ENCODE measurements at places on chromosomes 7 and 10.
A peak's percentile ranks its signal among the peaks of the same experiment; 100 is the strongest.

- no peak for DNase-seq
These were observed 30.0 kb downstream of the SLC26A4 start for GRCh38 chr7:107690611-107691010.

- peak; percentile 26 for DNase-seq
These were observed 86.0 kb downstream of the FANK1 start for GRCh38 chr10:125982260-125982948.

DNA sequence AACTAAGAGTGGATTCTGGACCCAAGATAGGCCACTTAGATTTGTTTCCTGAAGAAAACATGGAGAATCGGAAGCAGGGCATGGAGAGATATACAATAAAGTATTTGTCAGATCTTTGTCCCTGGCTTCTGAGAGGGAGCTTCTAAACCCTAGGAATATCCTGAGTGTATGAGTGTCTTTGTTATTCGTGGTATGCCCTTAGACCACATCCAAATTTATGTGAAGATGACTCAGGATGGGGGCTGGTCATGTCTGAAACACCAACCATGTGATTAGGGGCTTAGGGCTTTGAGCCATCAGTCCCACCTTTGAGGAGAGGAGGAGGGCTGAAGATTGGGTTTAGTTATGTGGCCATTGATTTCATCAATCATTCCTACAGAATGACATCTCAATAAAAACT, 69.7 kb upstream of the PLPP4 start:
- DNase-seq = peak; percentile 34

DNA sequence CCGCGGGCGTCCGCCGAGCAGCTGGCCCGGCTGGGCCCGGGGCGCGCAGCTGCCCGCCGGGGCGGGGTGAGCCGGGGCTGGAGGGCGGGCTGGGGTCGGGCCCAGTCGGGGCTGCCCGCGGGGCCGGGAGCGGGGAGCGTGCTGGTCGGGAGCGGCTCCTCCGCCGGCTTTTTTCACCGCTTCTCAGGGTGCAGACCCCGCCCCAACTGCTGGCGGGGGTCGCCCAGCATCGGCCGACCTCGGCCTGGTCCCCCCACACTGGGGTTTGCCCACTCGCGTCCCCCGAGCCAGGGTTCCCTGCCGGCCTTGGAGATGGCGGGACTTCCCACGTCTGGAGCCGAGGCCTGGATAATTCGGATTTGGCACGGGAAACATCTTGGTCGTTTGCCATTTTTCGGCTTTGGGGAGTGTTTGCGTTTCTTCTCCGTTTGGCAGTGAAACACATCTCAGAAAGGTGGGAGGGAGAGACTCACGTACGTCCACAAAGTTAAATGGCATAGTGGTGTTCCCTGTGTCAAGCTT, 432 bp downstream of the TMEM248 start:
- DNase-seq = no peak

DNA sequence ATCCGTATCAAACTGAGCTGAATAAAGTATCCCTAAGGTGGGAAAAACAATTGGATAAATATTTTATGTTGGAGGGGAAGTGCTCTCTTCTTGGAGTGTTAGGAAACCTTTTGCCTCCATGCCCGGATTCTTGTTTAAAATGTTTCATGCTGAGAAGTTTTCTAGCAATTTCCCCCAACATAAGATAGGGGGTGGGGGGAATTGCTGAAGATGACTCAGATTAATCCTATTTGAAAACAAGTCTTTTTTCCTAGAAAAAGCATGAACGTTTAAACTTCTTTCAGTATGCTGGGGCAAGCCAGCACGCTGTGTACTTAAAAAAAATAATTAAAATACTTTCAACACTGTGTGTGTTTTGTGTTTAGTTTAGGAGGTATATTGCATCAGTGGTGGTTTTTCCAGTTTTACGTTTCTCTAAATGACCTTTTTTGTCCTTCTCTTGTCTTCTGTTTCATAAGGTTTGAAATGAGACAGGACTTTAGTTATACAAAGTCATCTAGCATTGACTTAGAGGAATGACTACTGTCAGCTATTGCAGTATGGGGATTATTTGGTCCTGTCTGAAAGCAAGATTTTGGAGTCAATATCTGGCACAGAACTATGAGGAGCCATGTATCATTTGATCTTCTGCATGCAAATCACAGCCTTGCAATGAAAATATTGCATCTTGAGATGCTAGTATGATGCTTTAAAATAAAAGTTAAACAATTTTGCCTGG, 295.9 kb downstream of the GATA3 start:
- no peak for DNase-seq

DNA sequence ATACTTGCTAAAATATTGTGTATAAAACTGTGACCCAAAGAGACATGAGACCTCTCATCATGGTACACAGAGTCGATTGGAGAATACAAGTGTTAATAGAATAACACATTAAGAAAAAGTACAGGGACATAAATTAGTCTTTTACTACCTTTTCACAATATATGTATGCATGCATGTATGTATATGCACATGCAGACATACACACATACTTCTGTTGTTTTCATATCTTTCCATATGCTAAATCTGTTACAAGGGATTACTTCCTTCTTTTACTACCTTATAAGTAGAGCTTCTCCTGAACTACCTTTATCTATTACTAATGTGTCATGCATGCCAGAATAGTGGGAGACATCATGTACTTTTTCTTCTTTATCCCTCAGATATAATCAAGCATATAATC, 131.6 kb downstream of the GPR158 start:
- DNase-seq = no peak
